ENCODE measurements at places on chromosomes 3 and 15.

DNA sequence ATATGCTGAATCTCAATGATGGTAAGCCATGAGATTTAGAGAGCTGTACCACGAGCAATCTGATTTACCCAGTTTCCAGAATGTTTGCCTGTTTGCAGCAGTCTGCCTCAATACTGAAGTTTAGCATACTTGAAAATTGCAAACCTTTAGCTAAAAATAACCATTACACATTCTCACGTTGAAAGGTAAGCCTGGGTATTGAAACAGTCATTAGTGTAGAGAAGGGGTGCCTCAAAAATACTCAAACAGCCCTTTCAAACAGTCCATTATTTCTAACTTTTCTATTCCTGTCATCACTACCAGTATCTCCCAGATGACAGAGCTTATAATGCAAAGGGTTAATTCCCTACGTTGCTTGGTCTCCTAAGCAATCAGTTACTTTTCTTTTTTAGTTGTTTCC is 111.8 kb upstream of the MBNL1 start:
- H3K4me1 ChIP-seq = no peaks in the 10 kb centered on the region
- DNase-seq = no peak
- no peak overlapping the region for H3K4me3 ChIP-seq
- no peaks in the 10 kb centered on the region for H3K36me3 ChIP-seq
- no peak overlapping the region for H3K27ac ChIP-seq

DNA sequence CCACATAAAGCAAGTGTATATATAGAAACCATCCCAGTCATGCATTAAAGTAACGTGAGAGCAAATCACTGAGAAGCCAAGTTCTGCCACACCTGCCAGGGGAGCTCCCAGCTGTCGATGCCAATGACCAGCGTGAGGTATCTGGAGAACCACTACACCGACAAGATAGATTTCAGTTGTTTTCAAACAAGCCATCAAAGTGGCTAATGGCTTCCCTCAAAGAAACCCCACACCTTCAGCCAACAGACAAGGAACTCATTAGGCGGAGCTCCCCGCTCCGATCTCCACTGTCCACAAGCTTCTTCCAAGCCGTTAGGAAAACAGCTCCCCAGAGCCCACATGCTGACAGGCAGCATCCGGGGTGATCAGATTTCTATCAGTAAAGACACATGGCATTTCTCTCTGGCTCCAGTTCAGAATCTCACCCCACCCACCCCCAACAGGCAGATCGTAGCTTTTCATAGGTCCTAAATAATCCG is 54.2 kb upstream of the SPATA12 start:
- no peak overlapping the region for H3K4me3 ChIP-seq
- no peaks in the 10 kb centered on the region for H3K36me3 ChIP-seq
- no peaks in the 10 kb centered on the region for H3K27me3 ChIP-seq
- DNase-seq = no peak
- peaks cover 16% of the 10 kb centered on the region for H3K4me1 ChIP-seq

- no peaks in the 10 kb centered on the region for H3K27me3 ChIP-seq
- DNase-seq = no peak
- H3K36me3 ChIP-seq = no peaks in the 10 kb centered on the region
- no peaks in the 10 kb centered on the region for H3K4me1 ChIP-seq
- no peak overlapping the region for H3K27ac ChIP-seq
These were observed 39.4 kb upstream of the TIPARP start for GRCh38 chr3:156635034-156635433.

DNA sequence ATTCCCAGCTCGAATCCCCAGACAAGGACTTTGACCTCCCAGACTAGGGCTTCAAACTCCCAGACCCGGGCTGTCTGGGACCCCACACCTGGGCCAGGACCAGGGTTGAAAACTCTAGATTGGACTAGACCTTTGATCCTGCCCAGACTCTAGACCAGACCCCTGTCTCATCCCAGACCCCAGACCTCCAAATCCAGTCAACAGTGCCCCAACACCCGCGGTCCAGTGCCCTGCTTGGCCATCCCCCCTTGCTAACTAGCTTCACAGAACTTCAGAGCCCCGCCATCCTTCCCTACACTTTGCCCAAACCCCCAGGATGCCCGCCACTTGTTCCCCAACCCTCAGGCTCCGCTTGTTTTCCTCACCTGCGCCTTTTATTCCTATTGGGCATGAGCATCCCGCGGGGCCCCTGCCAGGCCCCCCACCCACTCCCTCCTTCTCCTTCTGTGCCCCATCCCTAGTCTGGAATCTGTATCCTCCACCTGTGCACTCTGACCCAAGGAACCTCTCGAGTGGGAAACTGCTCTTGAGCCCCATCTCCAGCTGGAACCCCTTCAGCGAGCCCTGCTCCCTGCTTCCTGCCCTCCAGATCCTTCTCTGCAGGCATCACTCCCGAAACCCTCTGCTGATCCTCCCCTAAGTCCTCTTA is 604 bp downstream of the GNAI2 start:
- DNase-seq = no peak
- peaks cover 40% of the 10 kb centered on the region for H3K4me1 ChIP-seq
- H3K27ac ChIP-seq = peak overlapping the region; percentile 80
- no peaks in the 10 kb centered on the region for H3K27me3 ChIP-seq
- peak overlapping the region; percentile 84 for H3K4me3 ChIP-seq

DNA sequence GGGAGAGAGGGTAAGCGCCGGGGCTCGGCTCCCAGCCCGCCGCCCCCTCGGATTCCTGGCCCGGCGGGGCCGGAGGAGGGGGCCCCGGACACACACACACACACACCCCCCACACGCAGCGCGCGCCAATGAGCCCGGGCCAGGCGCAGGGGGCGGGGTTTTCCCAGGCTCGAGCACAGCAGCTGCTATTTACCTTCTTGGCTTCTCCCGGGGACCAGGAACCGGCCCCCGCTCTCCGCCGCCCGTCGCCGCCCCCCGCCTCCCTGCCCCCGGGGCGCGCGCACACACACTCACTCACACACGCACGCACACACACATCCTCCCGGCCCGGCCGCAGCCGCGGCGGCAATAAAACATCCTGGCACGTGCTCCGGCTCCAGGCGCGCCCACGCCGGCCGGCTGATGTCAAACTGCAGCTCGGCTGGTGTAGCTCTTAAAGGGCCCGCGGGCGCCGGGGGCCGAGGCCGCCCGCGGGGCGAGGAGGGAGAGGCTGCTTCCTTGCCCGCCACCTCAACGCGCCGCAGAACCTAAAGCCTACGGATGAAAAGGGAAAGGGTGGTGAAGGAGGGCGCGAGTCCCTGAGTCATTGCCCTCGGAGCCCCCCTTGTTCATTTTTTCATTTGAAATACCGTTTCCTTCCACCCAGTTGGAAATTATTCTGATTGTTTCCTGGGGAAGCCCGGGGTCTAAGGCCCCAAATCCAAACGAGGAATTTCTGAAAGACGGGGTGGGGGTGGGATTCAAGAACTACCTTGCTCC is 1.0 kb upstream of the HES1 start:
- H3K27me3 ChIP-seq = no peaks in the 10 kb centered on the region
- H3K4me1 ChIP-seq = peaks cover 10% of the 10 kb centered on the region
- H3K4me3 ChIP-seq = peak overlapping the region; percentile 4
- DNase-seq = peak; percentile 93
- no peaks in the 10 kb centered on the region for H3K36me3 ChIP-seq

- no peak for DNase-seq
- no peaks in the 10 kb centered on the region for H3K4me1 ChIP-seq
- H3K4me3 ChIP-seq = no peak overlapping the region
These were observed 467.0 kb downstream of the FGF12 start for GRCh38 chr3:192260116-192261010.

- H3K4me1 ChIP-seq = peaks cover 18% of the 10 kb centered on the region
- H3K36me3 ChIP-seq = no peaks in the 10 kb centered on the region
- no peak overlapping the region for H3K4me3 ChIP-seq
- H3K27me3 ChIP-seq = no peaks in the 10 kb centered on the region
These were observed 12.3 kb upstream of the SPATA12 start for GRCh38 chr3:57048052-57048671.

GRCh38 chr3:157417247-157417646 is 19.4 kb upstream of the PTX3 start:
- no peaks in the 10 kb centered on the region for H3K4me1 ChIP-seq
- DNase-seq = no peak
- no peaks in the 10 kb centered on the region for H3K36me3 ChIP-seq
- no peak overlapping the region for H3K27ac ChIP-seq

DNA sequence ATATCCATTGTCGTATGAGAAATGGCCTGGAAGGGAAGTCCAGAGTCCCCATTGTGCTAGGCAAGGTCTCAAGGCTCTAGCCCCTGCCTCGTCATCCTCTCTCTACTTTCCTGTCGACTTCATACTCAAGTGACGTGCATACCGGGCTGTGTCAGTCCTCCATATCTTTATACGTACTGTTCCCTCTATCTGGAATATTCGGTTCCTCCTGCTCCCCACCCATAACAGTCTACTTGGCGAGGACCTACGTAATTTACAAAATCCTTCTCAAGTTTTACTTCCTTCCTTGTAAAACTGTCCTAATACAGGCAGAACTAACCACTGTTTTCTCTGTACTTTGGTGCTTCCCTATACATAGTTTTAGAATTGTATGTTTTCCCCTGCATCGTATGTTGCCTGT is 2.2 kb upstream of the ALPK3 start:
- no peak overlapping the region for H3K4me3 ChIP-seq
- DNase-seq = no peak
- no peak overlapping the region for H3K27ac ChIP-seq

DNA sequence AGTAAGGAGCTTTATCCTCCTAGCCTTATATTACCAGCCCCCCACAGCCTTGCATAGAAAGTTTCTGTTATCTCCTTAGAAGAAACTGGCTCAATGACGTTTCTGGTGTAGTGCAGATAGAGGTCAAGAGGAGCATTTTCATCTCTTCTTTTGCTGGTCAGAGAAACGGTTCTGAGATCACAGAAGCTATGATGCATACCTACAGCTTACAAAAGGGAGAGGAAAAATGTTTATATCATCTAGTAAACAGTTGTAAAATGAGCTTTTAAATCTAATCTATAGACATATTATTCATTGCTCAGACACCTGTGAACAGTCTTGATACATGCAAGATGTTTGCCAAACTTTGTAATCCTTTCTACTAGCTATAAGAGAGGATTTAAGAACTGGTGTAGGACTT is 68.0 kb downstream of the GMPS start:
- H3K27ac ChIP-seq = no peak overlapping the region
- peaks cover 41% of the 10 kb centered on the region for H3K36me3 ChIP-seq
- peaks cover under 1% of the 10 kb centered on the region for H3K4me1 ChIP-seq
- no peak overlapping the region for H3K4me3 ChIP-seq
- no peak for DNase-seq

DNA sequence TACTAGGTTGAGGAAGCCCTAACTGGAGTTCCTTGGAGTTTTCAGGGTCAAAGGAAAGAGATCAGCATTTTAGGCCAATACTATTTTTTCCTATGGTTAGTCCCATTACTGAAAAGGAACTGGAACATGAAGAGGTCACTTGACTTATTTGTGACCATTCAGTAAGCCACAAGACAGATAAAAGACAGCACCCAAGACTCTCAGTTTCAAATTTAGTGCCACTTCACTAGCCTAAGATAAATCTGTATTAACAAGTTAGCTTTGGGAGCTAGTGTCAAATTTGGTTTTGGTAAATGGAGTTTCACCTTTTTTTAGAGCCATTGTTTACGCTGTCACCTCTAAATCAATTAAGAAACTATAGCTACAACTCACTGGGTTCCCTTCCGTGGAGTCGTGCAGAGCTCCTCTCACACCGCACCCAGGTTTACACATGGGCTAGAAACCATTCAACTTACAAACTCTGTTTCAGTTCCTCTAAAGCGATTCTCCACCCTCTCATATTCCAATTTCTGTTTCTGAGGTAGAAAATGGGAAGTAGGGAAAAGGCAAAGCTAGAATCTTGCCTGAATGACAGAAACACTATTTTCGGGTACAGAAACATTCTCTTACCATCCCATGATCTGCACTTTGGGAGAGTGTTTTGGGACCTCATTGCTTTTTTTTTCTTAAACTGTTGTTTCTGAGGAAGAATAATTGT is 14.4 kb downstream of the CCDC32 start:
- H3K36me3 ChIP-seq = peaks cover 19% of the 10 kb centered on the region
- no peak for DNase-seq
- H3K27ac ChIP-seq = no peak overlapping the region
- H3K4me1 ChIP-seq = no peaks in the 10 kb centered on the region
